Stimulated activated CD4-positive, alpha-beta T cell treated with anti-CD3 and anti-CD28 coated beads, TNF-alpha, amount 100 ng/mL, for 48 hours (primary cell): ENCODE measurements at places on chromosomes 12 and 14.

DNA sequence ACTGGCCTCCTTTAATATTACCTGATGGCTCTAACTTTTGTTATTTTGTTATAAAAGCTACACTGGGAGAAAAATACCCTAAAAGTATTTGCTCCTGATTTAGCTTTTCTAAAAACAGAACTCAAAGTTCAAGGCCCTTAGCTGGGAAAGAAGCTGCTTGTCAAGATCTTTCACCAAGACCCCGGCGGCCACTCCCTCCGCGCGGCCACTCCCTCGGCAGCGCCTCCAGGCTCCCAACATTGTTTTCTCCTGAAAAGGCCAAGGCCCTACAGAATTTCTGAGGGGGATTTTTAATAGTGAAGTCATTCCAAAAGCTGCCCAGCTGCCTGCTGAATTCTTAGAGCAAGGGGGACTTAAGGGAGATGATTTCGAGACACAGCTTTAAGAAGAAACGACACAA lies 96.4 kb downstream of the NTN4 start:
- no peak for DNase-seq

DNA sequence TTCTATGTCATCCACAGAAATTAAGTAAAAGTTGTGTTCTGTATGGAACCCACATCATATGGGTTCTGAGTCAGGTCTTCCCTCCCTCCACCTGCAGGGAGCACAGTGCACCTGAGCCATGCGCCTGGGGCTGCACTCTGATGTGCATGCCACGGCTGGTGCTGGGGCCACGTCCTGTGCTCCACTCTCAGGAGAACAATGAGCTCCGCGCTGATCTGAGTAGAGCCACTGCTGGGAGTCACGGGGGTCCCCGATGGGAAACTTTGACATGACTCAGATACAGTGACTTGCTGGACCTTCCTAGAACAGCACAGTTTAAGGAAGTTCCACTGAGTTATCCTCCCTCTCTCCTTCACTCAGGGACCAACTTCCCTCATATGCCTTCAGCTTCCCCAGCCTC lies 683.4 kb downstream of the TMEM121 start:
- no peak for DNase-seq

GRCh38 chr12:102522768-102523167 lies 42.4 kb upstream of the IGF1 start:
- no peak for DNase-seq

GRCh38 chr12:43099691-43100163 lies 452.3 kb downstream of the ADAMTS20 start:
- DNase-seq, result no peak

- DNase-seq, result no peak
Measured at GRCh38 chr12:45363903-45364302, 148.0 kb downstream of the ANO6 start.

DNA sequence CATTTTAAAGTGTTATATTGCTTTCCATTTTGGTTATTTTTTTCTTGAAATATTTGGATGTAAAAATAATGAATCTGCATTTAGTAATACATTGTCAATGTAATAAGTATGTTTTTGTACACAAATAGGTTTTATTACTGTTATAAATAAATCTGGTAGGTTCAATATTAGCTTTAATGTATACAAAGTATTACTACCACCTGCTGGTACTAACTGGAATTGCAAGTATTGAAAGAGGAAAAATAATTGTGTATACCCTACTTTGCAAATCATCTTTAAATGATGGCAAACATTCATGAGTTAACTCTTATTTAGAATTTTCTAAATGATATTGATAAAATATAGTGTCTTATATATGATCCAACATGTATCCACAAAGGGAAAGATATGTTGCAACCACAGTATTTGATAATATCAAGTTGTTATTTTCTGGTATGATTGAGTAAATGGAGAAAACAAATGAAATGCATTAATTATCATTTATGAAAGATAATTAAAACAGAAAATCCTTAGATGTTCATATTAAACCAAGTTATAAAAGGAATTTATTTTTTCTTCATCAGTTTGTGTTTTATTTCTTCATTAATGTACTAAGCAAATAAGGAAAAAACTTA lies 3.2 kb downstream of the OR4K2 start:
- no peak for DNase-seq

DNA sequence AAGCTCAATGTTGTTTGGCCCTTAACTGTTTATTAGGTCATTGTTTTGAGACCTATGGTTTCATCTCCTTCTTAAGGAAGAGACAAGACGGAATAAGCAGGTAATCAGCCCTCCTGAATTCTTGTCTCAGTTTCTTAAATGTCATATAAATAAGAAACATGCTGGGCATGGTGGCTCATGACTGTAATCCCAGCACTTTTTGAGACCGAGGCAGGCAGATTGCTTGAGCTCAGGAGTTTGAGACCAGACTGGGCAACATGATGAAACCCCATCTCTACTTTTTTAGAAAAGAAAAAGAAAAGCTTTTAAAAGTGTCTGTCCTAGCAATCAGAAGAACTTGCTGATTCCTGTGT lies 5.1 kb downstream of the MTRFR start:
- DNase-seq, result no peak

DNA sequence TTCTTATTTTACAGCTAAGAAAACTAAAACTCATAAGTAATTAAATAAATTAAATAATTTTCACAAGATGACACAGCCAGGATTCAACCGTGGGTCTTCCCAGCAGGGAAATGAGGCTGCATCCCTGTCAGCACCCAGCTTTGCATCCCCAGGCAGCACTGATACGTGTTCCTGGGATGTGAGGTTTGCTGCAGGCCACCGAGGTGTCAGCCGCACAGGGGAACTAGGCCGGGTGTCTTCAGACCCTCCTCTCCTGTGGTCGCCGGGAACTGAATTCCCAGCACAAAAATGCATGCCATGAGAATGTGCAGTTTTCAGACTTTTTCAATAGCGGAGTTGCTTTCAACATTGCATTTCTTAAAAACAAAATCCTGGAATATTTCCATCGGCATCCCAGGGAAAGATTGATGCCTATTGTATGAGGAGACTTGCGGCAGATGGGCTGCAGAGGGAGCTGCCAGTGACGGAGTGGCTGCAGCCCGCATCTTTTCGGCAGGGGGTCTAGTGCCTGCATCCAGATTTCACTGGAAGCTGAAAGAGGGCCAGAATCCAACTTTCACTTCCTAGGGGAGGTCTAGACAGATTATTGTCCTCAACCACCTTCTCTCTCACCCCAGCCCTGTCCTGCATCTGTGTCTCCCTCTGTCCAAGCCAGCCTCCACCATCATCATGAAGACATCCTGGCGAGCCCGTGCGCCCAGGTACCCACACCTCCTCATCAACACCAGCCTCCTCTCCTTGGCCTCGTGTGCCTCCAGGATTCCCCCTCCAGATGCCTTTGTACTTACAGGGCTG lies 12.6 kb downstream of the LRTM2 start:
- DNase-seq, result no peak

DNA sequence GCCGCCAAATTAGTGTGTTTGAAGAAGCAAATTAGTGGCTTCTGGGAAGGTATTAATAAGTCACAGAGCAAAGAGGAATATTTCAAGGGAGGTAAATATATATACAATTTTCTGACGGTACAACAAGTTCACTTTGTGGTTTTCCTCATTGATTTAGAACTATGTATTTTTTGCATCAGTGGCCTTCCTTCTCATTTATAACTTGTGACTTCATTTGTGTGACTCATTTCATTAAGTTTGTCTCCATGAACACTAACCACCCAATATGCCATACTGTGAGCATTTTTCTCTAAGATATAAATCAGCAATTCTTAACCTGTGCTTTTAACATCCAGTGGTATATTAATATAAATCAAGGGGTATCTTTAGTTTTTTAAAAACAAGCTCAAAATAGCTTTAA lies 29.3 kb upstream of the ARHGAP5 start:
- DNase-seq, result no peak

DNA sequence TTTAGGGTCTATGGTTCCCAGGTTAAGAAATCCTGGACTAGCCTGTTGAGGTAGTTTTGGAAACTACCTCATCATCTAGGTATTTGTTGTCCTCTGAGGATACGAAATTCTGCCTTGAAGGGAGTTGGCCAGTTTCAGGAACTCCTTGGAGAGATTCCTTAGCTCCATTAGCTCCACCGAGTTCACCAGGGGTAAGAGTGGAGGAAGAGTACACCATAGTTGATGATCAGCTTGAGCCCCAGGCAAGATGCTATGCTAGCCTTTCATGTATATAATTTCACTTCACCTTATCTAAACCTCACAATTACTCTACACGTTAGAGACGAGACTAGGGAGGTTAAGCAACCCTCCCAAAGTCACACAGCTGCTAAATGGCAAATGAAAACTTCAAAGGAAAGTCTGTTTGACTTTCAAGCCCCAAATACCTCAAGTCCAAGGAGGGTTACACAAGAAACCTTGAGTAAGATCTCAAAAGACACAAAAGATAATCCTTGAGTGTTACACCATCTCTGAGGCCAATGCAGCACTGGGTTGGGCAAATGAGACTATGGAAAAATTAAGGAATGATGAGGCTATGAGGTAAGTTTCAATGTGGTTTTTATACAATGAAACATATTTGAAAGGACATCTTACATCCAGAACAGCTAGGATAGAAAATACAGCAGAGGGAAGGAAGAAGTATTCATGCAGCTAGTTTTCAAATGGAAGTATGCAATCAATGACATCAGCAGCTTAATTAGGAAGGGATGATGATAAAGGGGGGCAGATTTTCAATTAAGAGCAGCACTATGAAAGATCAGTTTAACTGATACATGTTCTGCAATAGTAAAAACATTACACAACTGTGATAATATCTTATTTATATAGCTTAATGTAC lies 97.2 kb upstream of the KRAS start:
- DNase-seq, result no peak

DNA sequence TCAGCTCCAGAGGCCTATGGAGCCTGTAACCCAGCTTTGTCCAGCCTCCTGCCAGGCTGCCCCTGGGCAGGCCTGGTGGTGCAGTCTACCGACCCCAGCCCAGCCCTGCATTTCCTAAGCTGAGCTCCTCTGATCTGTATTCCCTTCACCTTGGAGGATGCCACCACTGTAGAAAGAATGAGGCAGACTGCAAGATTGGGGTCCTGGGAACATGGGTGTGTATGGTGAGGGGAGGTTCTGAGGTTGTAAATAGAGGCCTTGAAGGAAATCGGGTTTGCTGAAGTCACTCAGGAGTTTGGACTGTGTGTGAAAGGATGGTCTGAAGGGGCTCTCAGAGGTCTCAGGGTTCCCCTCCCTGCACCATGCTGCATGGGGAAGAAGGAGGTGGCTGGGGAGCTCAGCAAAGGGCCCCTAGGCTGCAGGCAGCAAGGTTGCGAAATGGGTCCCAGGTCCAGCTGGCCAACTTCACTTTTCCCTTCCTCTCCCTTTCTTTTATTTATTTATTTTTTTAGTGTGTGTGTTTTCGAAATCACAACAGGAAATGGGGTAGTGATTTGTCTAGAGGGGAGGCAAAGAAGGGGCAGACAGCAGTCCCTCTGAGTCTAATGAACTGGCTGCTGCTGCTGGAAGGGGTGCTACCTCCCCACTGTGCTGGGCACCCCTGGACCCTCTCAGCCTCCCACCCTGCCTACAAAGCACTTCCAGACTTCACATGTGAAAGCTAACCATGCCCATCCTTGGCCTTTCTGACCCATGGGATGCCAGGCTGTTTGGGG lies 1.2 kb upstream of the LRP1-AS start:
- no peak for DNase-seq

GRCh38 chr12:106580671-106581508 lies 1.9 kb upstream of the RFX4 start:
- no peak for DNase-seq

DNA sequence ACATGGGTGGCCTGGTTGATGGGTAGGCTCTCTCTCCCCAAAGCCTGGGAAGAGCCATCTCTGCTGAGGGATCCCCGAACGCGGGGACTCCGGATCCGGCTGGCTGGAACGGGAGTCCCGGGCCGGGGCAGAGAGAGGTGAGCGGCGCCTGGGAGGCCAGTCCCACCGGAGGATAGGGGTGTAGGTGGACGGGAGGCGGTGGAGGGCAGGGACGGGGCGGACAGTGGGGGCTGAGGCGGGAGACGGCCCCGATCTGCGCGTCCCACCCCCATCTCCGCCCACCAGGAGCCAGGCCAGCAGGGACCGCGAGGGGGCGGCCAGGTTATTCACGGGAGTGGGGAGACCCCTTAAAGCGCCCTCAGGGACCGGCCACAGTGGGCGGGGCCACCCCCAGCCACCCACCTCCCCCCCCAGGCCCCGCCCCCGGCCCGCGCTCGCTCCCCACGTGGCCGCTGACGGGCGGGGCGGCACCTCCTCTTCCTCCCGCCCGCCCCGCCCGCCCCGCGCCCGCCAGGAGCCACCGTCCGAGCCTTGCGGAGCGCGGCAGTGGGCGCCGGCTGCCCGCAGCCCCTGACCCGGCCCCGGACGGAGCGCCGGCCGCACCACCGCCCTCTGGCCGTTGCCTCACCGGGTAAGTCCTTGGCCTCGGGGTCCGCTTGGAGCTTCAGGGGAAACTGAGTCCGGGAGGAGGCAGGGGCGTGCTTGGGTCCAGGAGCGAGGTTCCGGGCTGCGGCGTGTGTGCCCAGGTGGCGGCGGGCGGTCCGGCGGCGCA lies at the start of gene INF2:
Gene INF2 (plus strand): TSS at position 510 of the 772 bp plus-strand sequence. CDS start 11,748 bp downstream, outside the sequence.
- DNase-seq, result no peak

GRCh38 chr14:34039428-34040047 lies 88.7 kb upstream of the EGLN3 start:
- no peak for DNase-seq

DNA sequence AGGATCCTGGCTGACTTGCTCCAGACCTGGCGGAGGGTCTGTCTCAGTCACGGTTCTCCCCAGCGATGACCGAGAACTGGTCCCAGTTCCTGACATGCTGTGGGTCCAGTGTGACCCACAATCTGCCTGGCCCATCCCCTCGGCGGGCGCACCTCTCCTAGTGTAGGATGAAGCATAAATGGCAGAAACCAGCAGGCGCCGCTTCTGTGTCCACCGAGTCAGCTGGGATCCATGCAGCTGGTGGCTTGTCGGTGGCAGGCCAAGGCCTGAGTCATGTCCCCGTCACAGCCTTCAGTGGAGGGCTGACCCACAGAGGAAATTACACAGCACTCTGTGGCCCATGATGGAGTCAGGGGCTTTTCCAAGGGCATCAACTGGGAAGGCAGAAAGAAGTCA lies 38.5 kb downstream of the NFKBIA start:
- no peak for DNase-seq

GRCh38 chr12:53223389-53224060 lies 8.5 kb downstream of the RARG start:
- no peak for DNase-seq

DNA sequence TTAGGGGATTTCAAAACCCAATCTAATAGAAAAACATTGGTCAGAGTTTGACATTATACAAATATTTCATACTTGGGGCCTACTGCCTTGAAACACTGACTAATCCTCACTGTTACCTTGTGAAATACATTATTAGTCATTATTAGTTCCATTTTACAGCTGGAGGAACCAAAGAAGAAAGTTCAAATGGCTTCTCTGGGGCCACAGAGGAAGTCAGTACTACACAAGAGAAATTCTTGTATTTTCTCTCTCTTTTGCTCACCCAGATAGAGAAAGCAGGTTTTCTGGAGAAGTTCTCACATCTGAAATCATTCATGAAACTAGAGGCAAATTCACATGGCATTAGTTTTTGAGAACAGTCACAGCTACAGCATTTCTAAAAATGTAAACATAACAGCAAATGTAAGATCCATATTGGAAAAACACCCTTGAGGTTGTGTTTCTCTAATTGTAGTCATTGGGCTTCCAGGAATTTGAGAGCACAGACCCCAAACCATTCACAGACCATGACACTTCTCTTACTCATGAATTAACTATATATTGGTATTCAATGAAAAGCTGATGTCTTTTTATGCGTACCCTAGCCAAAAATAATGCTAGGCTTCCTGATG lies 83.0 kb downstream of the LLPH start:
- no peak for DNase-seq
